ENCODE measurements at places on chromosomes 7 and 10.

- DNase-seq = no peak
Measured at GRCh38 chr10:13795653-13796555, 209.1 kb downstream of the PRPF18 start.

DNA sequence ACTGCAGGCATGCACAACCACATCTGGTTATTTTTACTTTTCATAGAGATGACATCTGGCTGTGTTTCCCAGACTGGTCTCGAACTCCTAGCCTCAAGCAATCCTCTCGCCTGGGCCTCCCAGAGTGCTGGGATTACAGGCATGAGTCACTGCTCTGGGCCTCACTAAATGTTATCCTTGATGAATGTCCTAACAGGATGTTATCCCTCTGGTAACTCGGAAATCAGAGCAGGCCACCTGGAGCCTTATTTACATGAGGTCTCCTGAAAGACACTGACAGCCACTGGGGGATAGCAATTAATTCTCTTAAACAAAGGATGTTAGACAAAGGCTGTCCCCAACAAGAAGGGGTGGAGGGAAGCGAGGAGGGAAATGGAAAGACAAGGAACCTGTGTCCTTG lies 4.5 kb upstream of the ZNF438 start:
- DNase-seq = no peak

DNA sequence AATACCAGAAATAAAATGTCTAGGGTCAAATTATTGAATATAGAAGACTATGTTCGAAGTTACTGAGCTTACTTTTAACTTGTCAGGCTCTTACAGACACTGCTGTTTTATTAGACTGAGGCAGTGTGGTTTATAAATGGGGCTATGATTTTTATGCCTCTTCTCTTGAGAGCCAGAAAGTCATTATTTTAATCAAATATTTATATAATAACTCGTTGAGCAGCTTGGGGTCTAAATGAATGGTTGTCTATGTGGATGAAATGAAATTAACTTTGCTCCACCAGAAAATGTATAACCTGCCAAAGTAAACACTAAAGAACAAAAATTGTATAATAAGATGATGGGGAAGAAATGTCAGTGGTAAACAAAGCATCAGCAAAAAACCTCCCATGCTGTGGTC lies 175.6 kb upstream of the THSD7A start:
- DNase-seq = no peak

- no peak for DNase-seq
Measured at GRCh38 chr10:121332829-121333765, 265.1 kb downstream of the FGFR2 start.

- DNase-seq = no peak
Measured at GRCh38 chr10:92492748-92493240, 81.1 kb downstream of the IDE start.

All from activated CD4-positive, alpha-beta T cell treated with anti-CD3 and anti-CD28 coated beads, Interleukin-10, Interleukin-2, amounts not matched to agents 100 ng/mL and 50 ng/mL, durations not matched to agents 16 hours and 8 hours (primary cell).